ENCODE measurements at places on chromosomes 13 and 19.

GRCh38 chr13:112580211-112580610 lies 7.7 kb downstream of the TUBGCP3 start:
- DNase-seq = no peak

DNA sequence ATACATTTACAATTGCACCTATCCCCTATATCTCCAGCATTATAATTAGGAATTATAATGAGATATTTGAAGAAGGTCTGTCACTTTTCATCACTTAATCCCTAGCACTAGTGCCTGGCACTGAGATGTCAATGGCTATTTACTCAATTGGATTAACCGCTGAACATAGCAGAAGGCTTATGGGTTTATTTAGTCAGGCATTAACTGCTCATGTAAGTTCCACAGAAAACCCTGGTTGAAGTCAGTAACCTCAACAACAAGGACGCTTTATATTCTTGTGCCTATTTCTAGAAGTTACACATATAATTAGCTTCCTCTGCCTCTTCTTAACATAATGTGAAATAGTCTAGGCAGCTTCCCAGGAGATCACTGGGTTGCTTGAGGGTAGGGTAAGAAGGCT lies 107.5 kb upstream of the POSTN start:
- no peak for DNase-seq

DNA sequence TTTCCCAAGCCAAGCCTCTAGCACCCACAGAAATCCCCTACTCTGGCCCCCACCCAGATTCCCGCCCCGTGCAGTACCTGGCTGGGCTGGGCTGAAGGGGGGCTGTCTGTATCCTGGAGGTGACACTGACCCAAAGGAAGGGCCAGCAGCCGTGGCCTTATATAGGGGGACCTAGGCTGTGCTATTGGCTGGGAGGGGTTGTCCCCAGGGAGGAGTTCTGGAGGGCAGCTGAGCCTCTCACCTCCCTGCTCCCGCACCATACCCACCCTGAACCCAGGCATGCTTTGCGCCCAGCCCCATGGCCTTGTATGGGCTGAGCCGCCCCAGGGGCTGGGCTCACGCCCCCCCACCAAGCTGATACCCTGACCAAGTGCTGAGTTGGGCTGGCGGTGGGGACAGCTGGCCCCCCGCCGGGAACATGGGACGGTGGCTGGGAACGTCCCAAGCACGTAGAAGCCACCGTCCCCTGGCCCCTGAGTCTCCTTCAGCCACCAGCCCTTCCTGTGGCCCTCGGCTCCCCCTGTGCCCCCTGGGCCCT lies at the start of gene CKM:
CKM (minus strand) TSS at position 132 of the 538 bp plus-strand sequence. CDS start 3,162 bp downstream, outside the sequence.
- DNase-seq = no peak

GRCh38 chr13:87677496-87678371 lies 6.6 kb downstream of the SLITRK5 start:
- no peak for DNase-seq

DNA sequence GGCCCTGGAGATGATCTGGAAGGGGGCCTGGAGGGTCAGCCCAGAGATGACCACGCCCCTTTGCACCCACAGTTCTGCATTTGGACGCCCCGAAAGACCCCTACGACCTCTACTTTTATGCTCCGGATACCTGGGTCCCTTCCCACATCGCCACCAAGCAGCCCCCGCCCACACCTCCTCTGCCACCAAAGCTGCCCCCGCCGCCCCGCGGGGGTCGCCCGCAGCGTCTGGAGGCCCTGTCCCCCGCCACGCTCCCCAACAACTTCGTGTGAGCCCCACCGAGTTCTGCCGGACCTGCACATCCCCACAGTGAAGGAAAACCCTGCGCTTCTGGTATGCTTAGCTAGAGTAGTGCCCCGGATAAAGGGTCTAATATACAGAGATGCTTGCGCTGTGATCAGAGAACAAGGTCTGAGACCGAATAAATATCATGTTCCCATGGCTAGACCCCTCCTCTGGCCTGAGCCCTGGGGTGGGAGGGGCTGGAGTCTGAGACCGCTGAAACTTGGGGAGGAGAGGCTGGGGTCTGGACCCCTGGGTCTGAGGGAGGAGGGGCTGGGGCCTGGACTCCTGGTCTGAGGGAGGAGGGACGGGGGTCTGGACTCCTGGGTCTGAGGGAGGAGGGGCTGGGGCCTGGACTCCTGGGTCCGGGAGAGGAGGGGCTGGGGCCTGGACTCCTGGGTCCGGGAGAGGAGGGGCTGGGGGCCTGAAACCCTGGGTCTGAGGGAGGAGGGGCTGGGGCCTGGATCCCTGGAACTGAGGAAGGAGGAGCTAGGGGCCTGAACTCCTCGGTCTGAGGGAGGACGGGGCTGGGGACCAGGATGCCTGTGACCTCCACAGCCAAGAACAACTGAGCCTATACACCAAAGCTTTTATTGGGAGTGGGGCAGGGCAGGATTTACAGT lies 3.6 kb downstream of the GFY start:
- DNase-seq = no peak

DNA sequence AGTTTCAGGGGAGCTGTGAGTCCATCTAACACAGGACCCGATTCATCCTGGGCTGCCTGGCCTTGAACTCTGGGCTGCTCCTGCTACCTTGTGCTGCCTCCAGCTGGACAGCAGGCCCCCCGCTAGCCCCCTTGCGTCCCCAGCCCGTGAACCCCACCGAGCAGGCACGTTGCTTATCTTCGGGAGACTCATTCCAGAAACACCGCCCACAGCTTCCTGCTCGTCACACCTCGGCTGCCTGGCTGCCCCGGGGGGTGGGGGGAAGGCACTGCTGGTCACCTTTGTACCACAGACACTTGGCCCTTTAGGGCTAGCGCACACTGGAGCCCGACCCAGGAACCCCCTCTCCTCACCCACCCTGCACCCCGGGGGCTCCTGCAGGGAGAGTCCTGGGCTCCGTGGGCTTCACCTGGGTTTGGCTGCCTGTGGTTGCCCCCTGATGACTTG lies 48.1 kb downstream of the CRTC1 start:
- no peak for DNase-seq

GRCh38 chr19:38710928-38711725 lies 33.1 kb downstream of the CAPN12 start:
- no peak for DNase-seq

DNA sequence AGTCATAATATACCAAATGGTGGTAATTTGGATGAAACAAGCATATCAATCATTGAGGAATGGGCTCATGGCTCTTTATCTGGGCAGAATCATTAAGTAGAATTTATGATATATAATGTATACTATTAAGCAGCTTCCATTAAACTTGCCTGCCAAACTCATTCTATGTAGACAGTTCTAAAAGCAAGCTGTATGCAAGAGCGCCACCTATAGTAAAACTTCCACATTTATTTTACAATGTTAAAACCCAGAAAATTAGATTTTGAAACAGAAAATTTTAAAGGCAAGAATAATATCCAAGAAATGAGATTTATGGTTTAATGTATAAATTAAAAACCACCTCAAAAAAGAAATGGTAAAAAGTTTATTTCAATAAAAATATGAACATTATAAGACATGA lies 161.5 kb downstream of the MZT1 start:
- DNase-seq = peak; percentile 3

GRCh38 chr13:75467040-75467728 lies 14.8 kb downstream of the TBC1D4 start:
- DNase-seq = no peak

GRCh38 chr13:96093296-96094006 lies 3.5 kb downstream of the HS6ST3 start:
- DNase-seq = no peak
